Stimulated activated CD8-positive, alpha-beta memory T cell treated with anti-CD3 and anti-CD28 coated beads, Interleukin-2, amount 100 ng/mL, for 1 hour (primary cell): ENCODE measurements at places on chromosomes 5 and 9.

DNA sequence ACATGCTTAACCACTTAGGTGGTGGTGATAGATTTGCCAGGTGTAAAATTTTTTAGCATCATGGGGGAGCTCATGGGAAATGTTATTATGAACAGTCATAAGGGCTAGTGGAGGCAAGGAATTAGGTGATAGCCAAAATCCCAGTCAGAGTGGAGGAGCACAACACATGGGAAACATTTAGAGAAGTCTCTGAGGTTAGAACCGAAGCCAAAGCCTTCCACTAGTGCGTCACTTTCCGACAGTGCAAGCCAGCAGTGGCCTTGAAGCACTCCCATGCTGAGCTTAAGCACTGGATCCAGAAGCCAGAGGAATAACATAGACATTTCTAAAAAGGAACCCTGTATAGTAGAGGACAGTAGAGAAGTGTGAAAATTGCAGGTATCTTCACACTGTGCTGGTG is 101.5 kb upstream of the SNX2 start:
- no peak for DNase-seq

DNA sequence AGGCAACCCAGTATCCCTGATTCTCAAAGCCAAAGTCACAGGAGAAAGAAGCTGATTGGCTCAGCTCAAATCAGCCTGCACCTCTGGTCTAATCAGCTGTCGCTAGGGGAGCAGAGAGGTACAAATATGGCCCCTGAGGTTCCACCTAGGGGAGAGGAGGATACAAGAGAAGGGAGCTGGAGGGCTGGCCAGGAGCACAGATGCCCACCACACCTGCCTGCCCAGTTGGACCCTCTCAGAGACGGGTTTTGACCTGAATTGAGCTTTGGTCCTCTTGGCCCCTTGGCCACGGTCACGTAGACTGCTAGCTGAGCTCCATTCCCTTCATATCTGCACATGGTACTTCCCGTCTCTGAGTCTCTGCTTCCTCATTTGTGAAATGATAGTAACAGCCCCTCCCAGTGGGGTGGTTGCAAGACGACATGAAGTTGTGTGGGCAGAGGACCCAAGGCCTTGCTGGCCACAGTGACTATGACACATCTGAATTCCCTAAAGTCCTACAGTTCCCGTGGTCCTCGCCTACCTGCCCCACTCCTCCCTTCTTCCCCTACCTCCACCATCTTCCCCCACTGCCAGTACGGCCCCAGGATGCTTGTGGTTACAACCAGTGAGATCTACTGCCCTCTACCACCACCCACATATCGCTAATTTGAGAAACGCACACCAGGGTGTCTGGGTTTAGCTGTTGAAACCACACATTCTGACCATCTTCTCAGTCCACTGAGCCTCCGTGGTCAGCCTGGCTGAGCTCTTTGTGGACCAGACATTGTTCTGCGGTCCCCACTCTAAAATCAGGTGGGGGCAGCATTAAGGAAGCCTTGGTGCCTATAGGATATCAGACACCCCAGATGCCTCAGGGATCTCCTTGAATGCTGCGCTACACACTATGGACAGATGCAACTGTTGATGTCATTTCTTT is 60.3 kb upstream of the NEK6 start:
- no peak for DNase-seq

DNA sequence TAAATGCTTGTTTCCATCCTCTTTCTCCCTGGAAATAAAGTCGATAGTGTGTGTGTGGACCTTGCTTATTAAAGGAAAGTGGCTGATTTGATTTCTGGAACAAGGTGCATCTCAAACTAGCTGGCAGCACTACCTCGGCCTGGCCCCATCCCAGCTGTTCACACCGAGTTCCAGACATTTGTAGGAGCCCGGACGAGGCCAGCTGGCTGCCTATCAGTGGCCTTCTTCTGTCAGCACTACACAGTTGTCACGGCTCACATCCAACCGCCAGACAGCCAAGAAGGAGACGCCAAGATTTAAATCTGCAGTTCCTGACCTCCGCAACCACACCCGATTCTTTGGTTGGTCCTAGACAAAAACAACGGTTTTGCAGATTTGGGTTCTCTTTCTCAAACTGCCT is 63.6 kb downstream of the PALM2AKAP2 start:
- DNase-seq, result no peak

DNA sequence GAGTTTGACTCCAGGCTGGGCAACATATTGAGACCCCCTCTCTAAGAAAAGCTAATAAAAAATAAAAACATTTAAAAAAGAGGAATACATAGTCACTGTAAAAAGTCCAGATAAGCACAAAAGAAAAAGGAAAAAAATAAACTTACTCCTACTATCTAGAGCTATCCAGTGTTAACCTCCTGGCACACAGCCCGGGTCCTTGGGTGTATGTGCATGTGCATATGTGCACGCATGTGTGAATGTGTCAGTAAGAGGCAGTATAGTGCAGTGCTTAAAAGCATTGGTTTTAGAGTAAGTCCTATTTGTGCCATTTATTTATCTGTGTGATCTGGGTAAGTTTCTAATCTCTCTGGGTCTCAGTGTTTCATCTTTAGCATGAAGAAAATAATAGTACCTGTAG is 26.7 kb downstream of the FAM219A start:
- DNase-seq, result no peak

GRCh38 chr5:116652196-116652729 is 77.6 kb upstream of the SEMA6A start:
- DNase-seq, result no peak

DNA sequence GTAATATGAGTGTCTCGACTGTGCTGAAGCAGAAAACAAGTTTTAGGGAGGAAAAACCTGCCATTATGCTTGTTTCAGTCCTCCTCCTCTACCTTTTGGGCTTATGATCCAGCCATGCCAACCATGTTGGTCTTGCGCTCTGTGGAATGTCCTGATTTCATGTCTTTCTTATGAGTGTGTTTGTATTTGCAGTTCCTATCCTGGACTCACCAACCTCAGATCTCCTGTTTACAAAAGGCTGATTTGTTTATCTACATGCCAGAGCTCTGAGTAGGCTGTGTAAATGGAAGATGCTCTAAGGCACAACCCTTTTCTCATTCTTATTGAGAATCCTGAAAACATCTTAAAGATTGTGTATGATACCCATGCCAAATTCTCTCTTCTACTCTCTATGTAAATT is 138.6 kb downstream of the ARHGEF28 start:
- DNase-seq, result no peak

GRCh38 chr5:181242031-181242451 is 1.7 kb downstream of the RACK1 start:
- DNase-seq, result no peak

- DNase-seq, result peak; percentile 57
These were observed 7.5 kb downstream of the NHP2 start for GRCh38 chr5:178145965-178146820.

DNA sequence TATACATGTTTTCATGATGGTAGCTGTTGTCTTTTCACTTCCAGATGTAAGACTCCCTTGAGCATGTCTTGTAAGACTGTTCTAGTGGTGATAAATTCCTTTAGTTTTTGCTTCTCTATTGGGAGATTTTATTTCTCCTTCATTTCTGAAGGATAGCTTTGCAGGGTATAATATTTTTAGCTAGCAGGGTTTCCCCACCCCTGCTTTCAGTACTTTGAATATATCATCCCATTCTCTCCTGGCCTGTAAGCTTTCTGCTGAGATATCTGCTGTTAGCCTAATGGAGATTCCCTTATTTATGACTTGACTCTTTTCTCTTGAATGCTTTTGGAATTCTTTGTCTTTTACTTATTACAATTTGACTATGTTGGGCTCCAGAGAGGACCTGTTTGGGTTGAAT is 211.0 kb downstream of the GDNF start:
- no peak for DNase-seq

DNA sequence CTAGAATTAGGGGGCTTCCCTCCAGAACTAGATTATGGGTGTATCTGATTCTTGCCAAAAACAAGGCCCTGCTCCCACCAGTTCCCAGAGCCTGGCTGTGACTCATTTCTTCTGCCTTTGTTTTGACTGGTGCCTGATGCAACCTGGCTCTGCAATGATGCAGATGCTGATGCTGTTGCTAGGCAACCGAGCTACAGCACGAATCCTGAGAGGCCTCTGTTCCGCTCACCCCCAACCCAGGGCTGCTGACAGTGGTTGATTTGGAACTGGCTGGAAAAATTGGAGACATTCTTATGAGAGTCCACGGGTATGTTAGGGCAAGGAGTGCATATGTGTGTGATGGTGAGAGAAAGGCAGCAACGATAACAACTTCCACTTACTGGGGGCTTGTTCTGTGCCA is 100.3 kb downstream of the NSG2 start:
- DNase-seq, result no peak

GRCh38 chr5:119400245-119400644 is 44.4 kb downstream of the TNFAIP8 start:
- DNase-seq, result no peak

DNA sequence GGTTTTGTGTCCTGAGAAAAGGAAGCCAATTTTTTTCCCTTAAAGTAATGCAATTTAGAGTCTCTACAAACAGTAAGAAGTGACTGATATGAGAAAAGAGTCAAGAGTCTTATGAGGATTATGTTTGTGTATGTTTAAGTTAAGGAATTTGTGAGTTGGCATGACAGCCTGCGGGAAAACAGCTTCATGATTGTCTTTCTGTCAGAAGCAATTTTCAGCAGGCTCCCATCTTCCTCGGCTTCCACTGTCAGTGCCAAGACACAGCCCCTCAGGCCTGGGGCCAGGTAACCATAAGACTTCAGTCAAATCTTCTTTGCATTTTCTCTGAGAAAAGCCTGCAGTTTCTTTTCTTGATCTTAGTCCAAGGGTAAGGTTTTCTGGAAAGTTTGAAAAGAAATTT is 17.0 kb upstream of the SELENOP start:
- no peak for DNase-seq

GRCh38 chr5:167509076-167509475 is 782.4 kb upstream of the WWC1 start:
- no peak for DNase-seq

DNA sequence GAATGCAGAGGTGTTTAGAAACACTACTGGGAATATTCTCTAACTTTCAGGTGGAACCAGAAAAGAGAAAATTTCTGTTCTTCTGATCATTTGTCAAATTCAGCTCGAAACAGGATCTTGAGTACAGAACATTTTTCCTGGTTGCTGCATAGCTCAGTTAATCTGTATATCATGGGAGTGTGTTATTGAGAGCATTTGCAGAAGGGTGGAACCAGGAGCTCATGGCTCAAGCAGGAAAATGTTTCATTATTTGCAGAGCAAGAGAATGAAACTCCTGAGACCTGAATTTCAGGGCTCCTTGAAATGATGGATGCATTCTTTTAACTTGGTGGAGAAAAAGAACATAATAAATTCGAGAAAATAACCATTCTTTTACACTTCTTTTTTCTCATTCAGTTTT is 97.9 kb downstream of the AOPEP start:
- no peak for DNase-seq

DNA sequence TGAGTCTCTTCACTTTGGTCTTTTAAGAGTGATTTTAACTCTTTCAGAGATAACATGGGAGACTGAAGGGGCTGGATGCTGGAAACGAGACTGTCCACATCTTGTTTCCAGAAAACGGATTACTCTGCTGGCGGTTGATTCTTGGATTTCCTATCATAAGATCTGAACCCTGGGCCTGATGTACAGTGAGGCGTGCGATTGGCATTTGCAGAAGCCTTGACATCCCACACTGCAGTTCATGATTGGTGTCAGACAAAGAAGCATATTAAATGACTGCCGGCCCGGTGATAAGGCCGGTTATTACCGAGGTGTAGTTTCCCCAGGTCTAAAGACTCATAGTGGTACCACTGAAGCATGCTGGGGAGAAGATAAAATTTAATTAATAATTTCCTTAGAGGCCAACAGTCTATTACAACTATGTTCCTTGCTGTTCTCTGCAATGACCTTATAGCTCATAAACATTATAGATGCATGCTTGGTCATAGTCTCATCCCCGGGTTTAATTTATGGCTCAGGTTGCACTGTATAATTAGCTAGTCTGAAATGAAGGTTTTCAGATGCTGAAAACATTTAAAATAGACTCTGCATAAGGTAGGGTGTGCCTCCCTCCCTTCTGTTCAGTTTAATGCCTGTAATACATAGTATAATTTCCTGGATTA is 99.2 kb downstream of the PPP2R2B start:
- no peak for DNase-seq

DNA sequence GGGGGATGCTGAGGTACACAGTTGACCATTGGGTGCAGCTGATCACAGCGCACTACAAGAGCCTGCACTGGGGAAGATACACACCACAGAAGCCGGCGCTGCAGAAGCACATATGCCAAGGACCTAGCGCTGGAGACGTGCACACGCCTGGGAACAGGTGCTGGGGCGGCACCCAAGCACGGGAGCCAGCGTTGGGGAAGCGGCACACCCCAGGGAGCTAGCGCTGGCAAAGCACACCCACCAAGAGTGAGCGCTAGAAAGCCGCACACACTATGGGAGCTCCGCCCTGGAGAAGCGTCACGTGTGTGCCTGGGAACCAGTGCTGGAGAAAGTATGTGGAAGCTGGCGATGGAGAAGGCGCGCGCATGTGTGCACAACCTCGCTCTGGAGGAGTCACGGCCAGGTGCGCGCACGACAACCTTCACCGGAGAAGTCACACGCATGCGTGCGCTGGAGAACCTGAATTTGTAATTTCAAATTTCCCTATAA is 4.5 kb downstream of the FANCC start:
- no peak for DNase-seq

DNA sequence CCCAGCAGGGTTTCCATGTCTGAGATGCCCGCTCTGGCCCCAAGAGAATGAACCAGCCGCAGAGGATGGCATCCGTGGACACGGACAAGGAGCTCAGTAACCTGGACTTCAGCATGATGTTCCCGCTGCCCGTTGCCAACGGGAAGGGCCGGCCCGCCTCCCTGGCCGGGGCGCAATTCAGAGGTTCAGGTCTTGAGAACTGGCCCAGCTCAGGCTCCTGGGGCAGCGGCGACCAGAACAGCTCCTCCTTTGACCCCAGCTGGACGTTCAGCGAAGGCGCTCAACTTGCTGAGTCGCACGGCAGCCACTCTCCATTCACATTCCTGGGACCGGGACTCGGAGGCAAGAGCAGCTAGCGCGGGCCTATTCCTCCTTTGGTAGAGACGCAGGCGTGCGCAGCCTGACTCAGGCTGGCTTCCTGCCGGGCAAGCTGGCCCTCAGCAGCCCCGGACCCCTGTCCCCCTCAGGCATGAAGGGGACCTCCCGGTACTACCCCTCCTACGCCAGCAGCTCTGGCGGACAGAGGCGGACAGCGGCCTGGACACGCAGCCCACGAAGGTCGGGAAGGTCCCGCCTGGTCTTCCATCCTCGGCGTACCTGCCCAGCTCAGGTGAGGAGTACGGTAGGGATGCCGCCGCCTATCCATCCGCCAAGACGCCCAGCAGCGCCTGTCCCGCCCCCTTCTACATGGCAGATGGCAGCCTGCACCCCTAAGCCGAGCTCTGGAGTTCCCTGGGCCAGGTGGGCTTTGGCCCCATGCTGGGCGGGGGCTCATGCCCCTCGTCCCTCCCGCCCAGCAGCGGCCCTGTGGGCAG is 74.4 kb downstream of the INSL6 start:
- DNase-seq, result no peak

GRCh38 chr5:90311401-90311800 is 98.2 kb downstream of the CETN3 start:
- no peak for DNase-seq

DNA sequence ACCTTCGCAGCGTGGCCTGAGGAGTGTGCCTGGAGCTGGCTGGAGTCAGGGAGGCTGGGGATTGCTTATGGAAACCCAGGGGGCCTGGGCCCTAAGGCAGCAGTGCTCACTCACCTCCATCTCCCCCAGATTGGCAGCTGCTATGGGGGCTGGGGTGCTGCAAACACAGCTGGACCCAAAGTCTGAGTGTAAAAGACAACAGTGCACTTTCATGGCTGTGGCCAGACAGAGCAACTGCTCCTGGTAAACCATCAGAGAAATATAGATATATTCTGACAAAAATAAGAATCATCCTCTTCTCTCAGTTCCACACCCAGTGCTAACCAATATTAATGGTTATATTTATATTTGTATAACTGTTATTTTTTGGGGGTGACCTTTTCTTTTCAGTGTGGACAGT is 123.9 kb downstream of the TENT4A start:
- no peak for DNase-seq
